Thoracic aorta (tissue), 2 donors: ENCODE measurements at places on chromosomes 1 and 21. TPM values are rescaled to one million over a fixed set of nuclear protein-coding genes. Genes with fewer than 3 reads are reported as not detected.

GRCh38 chr1:231016966-231017365, 23.1 kb downstream of the FAM89A start:
- no peak for DNase-seq
- H3K4me3 ChIP-seq, result no peak overlapping the region
- H3K36me3 ChIP-seq, result no peaks in the 10 kb centered on the region
- H3K27me3 ChIP-seq, result no peaks in the 10 kb centered on the region

- no peaks in the 10 kb centered on the region for H3K27me3 ChIP-seq
- H3K27ac ChIP-seq, result no peak overlapping the region
- DNase-seq, result no peak
- H3K4me3 ChIP-seq, result no peak overlapping the region
These were observed 5.9 kb downstream of the SSBP3 start for GRCh38 chr1:54400329-54400728.

GRCh38 chr1:189782295-189782694, 695.4 kb downstream of the BRINP3 start:
- no peak overlapping the region for H3K27ac ChIP-seq
- no peaks in the 10 kb centered on the region for H3K27me3 ChIP-seq
- no peak overlapping the region for H3K4me3 ChIP-seq
- no peaks in the 10 kb centered on the region for H3K36me3 ChIP-seq
- DNase-seq, result no peak
- H3K4me1 ChIP-seq, result no peaks in the 10 kb centered on the region

DNA sequence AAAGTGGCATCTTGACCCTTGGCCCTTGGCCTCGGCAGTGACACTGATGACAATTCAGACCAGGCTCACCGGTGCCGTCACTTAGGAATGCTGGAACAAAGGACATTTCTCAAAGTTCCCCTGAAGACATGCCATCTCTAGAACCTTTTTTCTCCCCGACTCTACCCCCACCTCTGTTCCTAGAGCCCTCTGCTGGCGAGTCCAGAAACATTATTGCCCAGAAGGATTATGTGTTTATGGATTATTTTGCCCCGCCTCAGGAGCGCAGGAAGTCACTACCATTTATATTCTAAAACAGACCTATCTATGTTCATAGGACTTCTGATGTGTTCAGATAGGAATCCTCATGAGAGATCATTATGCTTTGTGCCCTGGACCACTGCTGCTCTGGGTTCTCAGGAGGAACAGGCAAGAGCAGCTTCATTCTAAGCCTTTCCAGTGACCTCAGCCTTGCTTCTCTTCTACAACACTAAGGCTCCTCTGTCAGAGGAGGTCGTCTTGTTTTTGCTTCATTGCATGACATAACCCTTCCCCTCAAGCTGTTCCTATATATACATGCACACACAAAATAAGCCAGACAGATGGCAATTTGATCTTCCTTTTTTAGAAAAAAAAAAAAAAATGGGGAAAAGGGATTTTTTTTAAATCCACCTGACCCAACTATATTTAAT, 12.4 kb upstream of the SHISA4 start:
- no peaks in the 10 kb centered on the region for H3K27me3 ChIP-seq
- no peak overlapping the region for H3K4me3 ChIP-seq
- no peak for DNase-seq
- H3K36me3 ChIP-seq, result peaks cover 25% of the 10 kb centered on the region

DNA sequence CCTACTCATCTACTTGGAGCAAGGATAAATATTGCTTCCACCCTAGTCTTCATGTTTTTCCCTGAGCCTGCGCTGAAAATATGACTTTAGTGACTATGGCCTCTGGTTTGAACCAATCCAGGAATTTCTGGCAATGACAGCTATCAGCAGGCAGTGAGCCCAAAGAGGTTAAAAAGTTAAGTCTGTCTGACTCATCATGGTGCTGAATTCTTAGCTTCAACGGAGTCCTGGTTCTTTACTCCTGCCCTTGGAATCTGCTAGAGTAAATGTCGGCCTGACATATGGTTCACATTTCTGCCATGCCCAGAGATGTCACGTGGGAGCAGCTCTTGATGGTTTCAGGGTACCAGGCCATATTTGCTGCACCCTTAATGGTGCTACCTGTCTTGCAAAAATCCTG, 351.6 kb upstream of the PLXNA2 start:
- H3K36me3 ChIP-seq, result no peaks in the 10 kb centered on the region
- H3K4me1 ChIP-seq, result no peaks in the 10 kb centered on the region
- H3K27ac ChIP-seq, result no peak overlapping the region
- H3K4me3 ChIP-seq, result no peak overlapping the region

DNA sequence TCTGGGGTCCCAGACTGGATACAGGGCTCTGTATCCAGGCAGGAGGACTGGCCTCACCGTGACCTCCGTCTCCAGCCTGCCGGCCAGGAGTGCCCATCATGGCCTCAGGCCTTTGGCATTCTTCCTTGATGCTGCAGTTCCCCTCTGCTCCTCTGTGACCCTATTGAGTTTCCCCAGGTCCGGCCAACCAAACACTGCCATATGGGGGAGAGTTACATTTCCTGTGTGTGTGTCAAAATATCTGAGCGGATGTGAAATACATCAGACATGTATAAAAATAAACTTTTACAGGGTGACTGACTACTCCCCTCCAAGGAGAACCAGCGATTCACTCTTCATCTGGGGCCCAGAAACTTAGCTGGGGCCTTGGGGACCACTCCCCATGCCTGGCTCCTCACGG, 10.2 kb upstream of the UBL4B start:
- no peaks in the 10 kb centered on the region for H3K27me3 ChIP-seq
- no peak overlapping the region for H3K4me3 ChIP-seq
- H3K36me3 ChIP-seq, result no peaks in the 10 kb centered on the region

GRCh38 chr1:33390542-33390941, 40.4 kb downstream of the PHC2 start:
- DNase-seq, result no peak
- H3K4me3 ChIP-seq, result no peak overlapping the region
- no peak overlapping the region for H3K27ac ChIP-seq

DNA sequence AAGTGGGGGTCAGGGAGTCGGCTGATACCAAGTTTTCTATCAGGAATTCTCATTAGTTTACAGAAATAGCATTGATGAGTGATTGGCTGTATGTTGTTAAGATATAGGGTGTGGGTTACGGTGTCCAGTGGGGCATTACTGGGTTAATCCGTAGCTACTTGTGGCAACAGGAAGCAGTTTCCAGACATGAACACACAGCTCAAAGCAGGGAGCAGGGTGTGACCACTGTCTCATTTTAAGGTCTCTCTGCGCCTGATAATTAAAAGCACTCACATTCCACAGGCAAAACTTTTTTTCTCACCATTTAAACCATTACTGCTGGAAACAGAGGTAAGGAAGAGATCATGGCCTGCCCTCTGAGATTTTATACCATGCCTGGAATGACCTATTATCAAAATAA, 114.9 kb downstream of the SIK1 start:
- no peak overlapping the region for H3K4me3 ChIP-seq
- H3K27ac ChIP-seq, result no peak overlapping the region
- H3K27me3 ChIP-seq, result no peaks in the 10 kb centered on the region
- H3K4me1 ChIP-seq, result no peaks in the 10 kb centered on the region
- no peaks in the 10 kb centered on the region for H3K36me3 ChIP-seq
- DNase-seq, result no peak

Gene NBPF19
- total RNA-seq, result 36.0 TPM

Gene SUMO3
- 66.9 TPM for total RNA-seq
